ENCODE measurements at places on chromosomes 6 and 20. TPM values are rescaled to one million over a fixed set of nuclear protein-coding genes. Genes with fewer than 3 reads are reported as not detected.

DNA sequence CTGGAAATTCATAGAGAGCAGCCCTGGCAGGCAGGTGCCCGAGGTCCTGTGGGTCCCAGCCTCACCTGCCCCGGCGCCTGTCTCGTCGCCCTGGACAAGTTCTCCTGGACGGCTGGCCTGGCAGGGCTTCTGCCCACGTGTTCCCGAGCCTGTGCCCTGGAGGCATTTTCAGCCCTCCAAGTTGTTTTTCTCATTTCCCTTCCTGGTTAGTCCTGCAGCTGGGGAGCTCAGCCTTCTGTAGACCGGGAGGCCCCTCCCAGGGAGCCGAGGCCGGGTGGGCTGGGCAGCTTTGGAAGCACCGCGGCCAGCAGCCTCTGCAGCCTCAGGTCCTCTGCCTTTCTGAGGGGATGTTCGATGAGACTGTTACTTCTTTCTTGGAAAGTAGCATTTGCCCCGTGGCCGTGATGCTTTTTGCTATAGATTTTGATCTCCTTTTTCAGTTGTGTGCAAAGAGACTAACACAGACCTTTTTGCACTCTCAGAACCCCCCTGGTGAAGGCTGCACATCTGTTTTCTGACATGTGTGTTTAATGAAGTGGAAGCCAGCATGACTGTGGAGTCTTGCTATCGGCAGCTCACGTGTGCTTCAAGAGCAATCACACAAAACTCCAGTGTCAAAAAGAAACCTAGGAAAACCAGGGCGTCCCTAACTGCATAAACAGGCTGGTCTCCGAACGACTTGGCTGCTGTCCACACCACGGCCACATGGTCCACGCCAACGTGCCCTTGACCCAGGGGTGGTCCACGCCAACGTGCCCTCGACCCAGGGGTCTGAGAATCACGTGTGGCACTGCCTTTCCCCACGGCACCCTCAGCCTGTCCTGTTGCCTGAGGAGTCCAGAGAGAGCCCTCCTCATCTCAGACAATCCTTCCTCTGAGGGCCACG, 207.5 kb downstream of the SMOC2 start:
- DNase-seq: no peak

DNA sequence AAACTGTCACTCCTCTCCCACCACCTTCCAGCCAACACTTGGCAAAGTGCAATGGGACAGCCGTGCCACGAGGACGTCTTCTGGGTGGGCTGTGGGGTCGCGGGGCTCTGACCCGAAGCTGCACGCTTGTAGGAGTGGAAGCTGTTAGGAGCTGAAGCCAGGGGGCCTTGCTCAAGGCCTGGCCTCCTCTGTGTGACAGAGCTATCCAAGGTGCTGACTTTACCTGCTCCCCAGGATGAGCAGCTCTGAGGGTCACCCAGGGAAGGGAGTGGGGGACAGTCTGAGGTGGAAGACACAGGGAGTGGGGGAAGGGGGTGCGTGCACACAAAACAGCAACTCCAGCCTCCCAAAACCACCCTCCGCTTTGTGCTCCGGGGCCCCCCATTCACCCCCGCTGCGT, 17.5 kb upstream of the CHRNA4 start:
- DNase-seq: no peak

DNA sequence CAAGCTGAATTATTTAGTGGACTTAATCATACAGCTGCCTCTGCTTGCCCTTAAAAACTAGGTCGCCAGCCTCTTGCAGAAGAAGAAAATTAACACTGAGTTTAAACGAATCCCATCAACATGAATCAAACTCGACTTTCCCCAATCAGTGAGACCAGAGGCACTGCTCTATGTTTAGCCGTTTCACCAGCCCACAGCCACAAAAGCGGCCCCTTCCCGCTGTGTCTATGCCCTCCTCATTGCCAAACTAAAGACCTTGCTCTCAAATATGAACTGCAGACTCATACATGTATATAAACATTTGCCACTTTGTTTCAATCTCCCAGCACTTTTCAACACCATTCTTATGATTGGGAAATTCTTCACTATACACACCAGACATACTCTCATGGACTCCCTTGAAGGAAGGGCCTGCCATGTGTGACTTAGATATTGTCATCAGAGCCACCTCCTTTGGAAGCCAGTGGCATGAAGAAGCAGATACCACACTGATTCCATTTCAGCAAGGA, 105.8 kb upstream of the ADGRF1 start:
- no peak for DNase-seq

GRCh38 chr20:14643556-14643955, 306.1 kb upstream of the FLRT3 start:
- no peak for DNase-seq

GRCh38 chr20:53833333-53834061, 236.9 kb downstream of the BCAS1 start:
- no peak for DNase-seq

DNA sequence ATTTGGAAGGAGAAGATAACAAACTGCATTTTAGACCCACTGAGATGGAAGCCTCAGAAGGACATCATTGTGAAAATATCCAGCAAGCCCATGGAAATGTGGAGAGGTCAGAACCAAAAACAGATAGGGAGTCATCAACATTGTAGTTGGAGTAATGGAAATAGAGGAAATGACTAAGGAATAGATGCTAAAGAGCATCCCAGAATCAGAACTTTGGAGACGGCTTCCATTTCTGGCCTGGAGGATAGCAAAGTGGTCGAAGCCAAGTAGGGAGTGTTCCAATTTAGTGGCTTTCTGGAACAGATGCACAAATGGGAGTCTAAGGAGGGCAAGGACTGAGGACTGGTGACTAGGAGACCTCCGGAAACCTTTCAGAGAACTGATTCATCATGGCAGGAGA, 3.6 kb downstream of the BEND6 start:
- DNase-seq: no peak

DNA sequence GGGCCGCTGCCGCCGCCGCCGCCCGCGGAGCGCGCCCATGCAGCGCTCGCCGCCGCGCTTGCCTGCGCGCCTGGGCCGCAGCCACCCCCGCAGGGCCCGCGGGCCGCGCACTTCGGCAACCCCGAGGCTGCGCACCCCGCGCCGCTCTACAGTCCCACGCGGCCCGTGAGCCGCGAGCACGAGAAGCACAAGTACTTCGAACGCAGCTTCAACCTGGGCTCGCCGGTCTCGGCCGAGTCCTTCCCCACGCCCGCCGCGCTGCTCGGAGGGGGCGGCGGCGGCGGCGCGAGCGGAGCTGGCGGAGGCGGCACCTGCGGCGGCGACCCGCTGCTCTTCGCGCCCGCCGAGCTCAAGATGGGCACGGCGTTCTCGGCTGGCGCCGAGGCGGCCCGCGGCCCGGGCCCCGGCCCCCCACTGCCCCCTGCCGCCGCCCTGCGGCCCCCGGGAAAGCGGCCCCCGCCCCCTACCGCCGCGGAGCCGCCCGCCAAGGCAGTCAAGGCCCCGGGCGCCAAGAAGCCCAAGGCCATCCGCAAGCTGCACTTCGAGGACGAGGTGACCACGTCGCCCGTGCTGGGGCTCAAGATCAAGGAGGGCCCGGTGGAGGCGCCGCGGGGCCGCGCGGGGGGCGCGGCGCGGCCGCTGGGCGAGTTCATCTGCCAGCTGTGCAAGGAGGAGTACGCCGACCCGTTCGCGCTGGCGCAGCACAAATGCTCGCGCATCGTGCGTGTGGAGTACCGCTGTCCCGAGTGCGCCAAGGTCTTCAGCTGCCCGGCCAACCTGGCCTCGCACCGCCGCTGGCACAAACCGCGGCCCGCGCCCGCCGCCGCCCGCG, 730 bp downstream of the INSM1 start:
- no peak for DNase-seq

GRCh38 chr6:168118935-168119334, 39.9 kb upstream of the FRMD1 start:
- DNase-seq: no peak

- DNase-seq: no peak
These were observed 34.5 kb upstream of the TSHZ2 start for GRCh38 chr20:52937591-52938100.

- DNase-seq: no peak
These were observed 291.0 kb downstream of the ZFAND3 start for GRCh38 chr6:38110481-38110971.

DNA sequence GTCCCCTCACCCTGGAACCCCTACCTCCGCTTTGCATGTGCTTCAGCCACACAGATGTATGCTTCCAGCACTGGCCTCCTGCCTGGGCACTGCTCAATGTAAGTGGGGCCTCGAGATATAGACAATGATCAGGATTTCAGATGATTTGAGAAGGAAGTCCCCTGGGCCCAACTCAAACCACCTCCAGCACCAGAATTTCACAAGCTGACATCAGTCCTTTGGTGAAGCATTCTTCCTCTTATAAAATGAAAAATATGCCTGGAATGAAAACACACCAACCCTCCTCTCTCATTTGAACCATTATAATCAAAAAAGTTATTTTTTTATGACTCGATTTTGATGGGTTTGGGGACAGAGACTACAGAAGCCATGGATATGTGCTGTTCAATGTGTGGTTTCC, 48.5 kb downstream of the BTBD3 start:
- DNase-seq: no peak

DNA sequence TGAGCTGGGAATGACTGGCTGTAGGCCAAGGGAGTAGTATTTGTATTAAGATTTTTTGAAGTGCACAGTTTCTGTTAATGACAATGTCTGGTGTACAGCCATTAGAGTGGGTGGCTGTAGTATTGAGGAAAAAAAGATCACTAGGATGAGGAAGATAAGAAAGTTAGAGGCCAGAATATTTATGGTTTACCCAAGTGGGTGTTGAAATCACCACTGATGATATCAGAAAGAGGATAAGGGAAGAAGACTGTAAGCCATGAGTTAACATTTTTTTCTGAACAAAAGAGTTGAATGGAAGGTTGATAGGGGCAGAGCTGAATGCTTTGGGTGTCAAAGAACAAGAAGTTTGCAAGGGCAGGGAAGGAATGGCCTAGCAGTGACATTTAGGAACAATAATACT, 104.7 kb downstream of the PRDM13 start:
- DNase-seq: no peak

- DNase-seq: no peak
These were observed 129.4 kb downstream of the BCAS1 start for GRCh38 chr20:53940907-53941545.

- no peak for DNase-seq
These were observed 109.9 kb downstream of the CD2AP start for GRCh38 chr6:47587493-47587892.

DNA sequence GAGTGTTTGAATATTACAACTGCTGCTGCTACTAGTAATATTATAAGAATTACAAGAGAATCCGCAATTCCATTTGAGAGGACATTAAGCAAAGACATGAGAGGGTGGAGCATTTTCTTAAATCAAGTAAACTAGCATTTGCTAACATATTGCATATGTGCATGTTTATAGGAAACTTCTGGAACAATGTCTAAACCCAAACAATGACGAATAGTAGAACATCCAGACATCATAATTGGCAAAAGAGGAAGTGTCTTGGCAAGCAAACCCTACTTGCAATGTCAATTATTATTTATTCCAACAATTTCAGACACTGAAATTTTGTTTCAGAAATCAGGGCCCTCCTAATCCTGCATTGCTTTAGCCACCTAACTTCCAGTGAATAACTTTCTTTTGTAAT, 1155.3 kb upstream of the GJE1 start:
- DNase-seq: no peak

DNA sequence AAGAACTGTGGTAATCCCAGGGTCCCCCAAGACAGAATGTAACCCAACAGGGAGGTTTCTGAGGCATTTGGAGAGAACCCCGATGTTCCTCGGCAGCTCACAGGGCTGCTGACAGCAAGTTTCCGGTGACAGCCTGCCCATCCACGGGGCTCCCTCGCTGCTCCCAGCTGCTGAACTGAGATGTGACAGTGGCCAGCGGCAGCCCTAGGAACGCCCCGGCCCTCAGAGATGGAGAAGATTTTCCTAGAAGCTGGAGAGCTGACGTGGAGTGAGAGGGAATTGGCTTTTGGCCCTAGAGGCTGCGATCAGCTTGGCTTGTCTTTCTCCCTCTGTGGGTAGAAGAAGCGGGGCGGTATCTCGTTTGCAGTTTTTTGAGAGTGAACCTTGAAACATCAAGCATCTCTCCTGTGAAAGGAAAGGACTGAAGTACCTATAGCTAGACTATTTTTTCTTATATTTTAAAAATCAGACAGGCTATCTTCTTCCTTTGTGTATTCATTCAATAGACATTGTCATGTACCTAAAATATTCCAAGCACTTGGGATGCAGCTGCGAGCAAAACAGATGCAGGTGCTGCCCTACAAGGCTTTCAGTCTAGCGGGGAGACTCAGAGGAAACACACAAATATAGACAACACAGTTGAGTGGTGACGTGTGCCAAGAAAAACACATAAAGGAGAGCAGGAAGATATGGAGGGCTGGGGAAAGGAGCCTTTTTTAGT, 28.4 kb upstream of the NFATC2 start:
- DNase-seq: no peak

DNA sequence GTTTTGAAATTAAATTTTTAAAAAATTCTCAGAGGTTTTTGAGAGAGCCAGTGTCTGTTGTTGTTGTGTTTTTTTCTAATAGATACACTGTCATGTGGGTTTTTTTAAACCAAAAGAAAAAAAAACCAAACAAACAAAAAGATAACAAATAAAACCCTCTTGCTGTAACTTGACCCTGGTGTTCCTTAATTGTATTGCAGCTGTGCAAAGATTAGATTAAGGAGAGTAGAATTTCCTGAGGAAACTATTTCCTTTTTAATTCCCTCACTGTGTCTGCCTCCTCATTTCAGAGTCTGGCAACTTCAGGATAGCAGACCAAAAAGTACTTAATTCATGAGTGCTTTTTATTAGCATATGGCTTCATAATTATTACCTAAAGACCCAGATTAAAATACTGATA, 281.9 kb downstream of the EPM2A start:
- DNase-seq: no peak

THBD gene
- 1.4 TPM for total RNA-seq

C20orf141 gene
- not detected for total RNA-seq
